Endodermal cell (in vitro differentiated cells): ENCODE measurements at places on chromosomes 16 and 17.

DNA sequence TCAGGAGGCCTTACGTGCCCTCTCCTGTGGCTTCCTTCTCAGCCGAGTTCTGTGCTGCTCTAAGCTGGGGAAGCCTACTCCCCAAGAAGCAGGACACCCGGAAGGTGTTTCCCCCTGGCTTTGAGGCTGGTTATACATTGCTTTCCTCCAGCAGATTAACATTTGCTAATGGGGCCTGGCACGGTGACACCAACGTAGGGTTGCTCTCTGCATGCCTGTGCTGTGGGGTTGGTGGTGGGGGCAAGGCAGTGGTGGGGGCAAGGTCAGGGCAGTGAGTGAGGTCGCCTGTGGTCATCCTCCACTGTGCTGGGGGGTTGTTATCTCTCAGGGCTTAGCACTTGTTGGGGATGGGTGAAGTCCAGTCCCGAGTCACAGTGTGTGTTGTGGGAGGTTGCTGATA is 4.2 kb downstream of the USP6 start:
- peak; percentile 37 for DNase-seq

DNA sequence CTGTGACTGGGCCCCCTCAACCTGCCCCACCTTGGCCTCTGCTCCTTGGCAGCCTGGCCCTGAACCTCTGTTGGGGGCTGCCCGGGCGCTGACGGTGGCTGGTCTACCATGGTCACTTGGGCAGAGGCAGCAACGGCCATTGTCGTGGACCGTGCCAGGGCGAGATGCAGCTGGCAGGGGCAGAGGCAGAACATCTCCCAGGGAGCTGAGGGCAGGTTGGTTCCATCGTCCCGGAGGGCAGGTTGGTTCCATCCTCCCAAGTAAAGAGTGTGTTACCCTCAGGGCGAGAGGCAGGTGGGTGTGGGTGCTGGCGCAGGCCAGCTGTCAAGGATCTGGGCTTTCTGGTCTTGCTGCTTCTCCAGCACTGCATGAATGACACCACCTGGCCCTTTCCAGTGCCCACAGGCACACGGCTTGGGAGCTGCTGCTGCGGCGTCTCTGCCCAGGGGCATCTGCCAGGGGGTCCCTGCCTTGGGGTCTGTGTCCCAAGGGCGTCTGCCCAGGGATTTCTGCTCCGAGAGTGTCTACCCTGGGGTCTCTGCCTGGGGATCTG is 12.0 kb downstream of the ACSF3 start:
- DNase-seq = no peak

- DNase-seq = no peak
These were observed 119.2 kb downstream of the METRNL start for GRCh38 chr17:83198366-83199341.

DNA sequence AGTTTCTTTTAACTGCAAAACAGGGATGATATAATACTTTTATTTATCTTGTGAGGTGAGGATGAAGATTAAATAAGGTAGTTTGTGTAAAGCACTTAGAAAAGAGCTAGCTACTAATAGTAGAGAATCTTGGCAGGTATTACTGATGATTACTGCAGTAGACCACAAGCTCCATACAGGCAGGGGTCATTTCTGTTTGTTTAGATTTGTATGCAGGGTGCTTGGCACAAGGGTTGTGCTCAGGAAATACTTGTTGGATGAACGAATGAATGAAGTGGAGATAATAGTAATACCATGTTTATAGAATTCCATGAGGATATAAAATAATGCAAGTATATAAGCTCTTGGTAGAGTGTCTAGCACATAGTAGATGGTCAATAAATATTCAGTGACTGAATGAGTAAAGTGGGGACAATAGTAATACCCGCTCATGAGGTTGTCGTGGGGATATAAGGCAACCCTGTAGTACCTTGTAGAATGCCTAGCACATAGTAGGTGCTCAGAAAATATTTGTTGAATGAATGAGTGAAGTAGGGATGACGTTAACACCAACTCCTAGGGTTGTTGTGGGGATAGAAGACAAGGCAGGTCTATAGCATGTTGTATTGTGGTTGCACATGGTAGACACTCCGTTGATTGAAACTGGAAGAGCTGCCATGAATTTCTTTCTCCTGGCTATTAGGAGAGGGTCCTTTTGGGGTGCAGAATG is 83.0 kb downstream of the ABCC1 start:
- DNase-seq = no peak

DNA sequence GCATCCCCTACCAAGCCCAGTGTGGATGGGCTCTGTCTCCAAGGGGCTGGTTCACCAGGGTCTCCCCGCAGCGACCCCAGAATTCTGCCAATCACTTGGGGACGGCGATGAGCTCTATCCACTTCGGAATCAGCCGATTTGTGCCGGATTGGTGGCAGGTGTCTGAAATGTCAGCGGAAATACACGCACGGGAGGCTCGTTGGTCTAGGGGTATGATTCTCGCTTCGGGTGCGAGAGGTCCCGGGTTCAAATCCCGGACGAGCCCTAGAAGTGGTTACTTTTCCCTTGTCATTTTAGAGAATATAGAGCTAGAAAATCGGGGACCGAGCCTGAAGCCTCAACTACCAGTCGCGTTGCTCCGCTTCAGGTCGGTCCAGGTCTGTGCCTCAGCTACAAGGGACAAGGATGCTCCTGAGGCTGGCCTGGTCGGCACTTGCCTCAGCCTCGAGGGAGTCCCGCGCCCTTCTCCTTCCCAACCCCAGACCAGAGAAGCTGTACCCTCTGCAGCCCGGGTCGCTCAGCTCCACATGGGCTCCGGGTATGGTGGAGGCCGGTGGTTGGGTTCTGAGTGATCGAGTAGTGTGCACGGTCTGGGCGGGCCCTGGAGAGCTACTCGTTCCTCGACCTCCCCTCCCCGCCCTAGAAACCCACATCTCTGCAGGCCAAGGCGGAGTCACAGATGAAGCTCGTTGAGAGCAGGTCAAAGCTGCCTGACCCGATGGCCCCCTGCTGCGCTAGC is 16.0 kb upstream of the OR1F1 start:
- DNase-seq = peak; percentile 92

GRCh38 chr16:17266608-17267313 is 204.0 kb downstream of the XYLT1 start:
- no peak for DNase-seq

DNA sequence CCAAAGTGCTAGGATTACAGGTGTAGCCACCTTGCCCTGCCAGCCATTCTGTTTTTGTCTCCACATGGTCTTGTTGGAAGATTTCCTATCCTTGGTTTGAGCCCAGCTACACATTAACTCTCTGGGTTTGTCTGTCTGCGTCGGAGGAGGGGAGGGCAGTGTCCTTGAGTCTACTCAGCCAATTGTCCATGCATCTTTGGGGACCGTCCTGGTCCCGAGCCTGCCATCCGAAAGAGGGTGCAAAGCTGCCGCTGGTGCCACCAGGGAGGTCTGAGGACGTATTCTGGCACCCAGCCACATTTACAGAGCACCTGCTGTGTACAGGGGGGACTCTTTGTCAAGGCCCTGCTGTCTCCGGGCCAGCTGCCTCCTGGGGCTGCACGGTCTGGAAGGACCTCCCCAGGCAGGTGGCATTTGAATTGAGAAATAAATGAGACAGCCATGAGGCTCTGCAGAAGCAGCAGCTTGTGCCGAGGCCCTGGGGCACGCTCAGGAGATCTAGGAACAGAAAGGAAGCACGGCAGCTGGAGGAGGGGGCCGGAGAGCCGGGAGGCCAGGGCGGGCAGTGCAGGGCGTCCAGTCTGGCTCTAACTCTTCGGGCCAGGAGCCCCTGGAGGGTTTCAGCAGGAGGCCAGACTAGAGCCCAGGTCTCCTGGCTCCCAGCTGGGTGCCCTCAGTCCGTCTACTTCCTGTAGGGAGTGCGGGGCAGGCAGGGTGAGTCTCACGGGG is 1.5 kb downstream of the CYBA start:
- no peak for DNase-seq

- no peak for DNase-seq
These were observed 178.4 kb upstream of the C17orf78 start for GRCh38 chr17:37197336-37197735.

DNA sequence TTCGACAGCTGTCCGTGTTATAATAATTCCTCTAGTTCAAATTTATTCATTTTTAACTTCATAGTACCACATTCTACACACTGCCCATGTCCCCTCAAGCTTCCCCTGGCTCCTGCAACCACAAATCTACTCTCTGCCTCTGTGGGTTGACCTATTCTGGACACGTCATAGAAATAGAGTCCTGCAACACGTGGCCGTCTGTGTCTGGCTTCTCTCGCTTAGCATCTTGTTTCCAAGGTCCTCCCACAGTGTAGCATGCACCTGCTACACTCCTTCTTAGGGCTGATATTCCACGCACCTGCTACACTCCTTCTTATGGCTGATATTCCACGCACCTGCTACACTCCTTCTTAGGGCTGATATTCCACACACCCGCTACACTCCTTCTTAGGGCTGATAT is 16.5 kb downstream of the SCGB1C2 start:
- DNase-seq = no peak

DNA sequence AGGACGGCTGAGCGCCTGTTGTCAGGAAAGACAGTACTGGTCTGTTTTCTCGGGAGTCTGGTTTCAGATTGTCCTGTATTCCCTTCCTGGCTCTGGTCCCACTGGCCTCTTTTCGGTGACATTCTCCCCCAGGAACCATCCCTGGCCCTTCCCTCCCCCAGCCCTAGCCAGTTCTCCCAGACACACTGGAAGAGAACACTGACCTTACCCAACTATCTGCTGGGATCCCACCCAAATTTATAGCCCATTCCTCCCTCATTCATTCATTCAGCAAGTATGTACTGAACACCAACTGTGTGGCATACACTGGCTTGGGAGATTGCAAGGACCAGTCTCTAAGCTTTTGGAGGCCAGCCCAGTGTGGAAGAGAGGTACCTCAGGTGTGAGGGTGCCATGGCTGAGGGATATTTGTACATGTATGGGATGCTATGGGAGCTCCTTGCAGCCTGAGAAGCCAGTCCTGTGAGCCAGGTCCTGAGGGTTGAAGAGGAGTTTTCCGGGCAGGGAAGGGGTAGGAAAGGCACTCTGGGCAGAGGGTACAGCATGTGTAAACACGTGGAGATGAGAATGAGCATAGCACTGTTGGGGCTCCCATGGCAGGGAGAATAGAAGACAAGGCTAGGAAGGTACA is 5.2 kb downstream of the RND2 start:
- DNase-seq = no peak

DNA sequence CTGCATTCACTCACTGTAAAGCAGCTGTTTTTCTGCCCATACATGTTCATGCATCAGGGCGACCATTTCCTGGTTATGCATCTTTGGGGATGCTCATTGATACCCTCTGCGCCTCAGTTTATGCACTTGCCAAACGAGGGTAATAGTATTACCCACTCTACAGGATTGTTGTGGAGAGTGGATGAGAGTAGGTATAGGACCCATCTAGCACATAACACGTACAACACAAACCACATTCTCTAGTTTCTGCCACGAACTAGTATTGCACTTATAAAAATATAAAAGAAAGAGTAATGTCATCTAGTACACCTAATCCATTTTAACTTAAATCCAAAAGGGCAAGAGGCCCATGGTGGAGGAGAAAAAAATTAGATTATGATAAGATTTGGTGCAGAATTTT is 231.7 kb downstream of the SLC39A11 start:
- DNase-seq = no peak

DNA sequence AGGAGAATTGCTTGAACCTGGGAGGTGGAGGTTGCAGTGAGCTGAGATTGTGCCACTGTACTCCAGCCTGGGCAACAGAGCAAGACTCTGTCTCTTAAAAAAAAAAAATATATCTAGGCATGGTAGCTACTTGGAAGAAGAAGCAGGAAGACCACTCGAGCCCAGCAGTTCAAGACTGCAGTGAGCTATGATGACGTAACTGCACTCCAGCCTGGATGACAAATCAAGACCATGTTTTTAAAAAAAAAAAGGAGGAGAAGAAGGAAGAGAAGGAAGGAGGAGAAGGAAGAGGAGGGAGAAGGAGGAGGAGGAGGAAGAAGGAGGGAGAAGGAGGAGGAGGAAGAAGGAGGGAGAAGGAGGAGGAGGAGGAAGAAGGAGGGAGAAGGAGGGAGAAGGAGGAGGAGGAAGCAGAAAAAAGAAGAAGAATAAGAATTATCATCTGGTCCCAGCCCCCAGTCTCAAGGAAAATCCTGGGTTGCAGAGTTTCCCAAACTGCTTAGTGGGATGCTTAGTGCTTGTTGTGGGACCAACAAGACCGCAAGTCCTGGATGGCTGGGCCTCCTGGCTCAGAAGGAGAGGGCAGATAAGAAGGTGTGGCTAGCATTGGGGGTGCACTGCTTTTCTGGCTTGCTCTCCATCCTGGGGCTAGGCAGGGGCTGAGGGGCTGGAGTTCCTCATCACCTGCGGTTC is 3.7 kb upstream of the DRC7 start:
- no peak for DNase-seq

- DNase-seq = no peak
These were observed 10.5 kb downstream of the C17orf75 start for GRCh38 chr17:32331243-32332040.

- DNase-seq = no peak
These were observed 68.8 kb downstream of the ABCA8 start for GRCh38 chr17:68886401-68886800.
